ENCODE measurements at places on chromosomes 13 and 19.

DNA sequence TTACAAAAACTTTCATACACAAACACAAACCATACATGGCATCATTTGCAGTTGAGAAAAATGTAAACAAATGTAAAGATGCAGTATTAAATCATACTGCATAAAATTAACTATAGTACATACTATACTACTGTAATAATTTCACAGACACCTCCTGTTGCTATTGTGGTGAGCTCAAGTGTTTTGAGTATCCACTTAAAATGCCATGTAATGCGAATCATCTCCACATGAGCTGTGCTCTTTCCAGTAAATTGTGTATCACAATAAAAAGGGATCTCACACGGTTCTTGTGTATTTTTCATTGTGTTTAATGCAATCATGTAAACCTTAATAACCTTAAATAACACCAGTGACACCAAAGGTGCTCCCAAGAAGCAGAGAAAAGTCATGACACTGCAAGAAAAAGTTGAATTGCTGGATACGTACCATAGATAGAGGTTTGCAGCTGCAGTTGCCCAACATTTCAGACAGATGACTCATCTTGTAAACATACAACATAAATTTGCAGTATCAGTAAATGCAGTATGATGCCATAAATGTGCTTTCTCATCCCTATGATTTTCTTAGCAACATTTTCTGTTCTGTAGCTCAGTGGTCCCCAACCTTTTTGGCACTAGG lies 166.6 kb downstream of the RAP2A start:
- no peak overlapping the region for H3K27ac ChIP-seq
- H3K4me1 ChIP-seq, result no peaks in the 10 kb centered on the region
- no peaks in the 10 kb centered on the region for H3K36me3 ChIP-seq
- DNase-seq, result no peak
- no peak overlapping the region for H3K4me3 ChIP-seq

DNA sequence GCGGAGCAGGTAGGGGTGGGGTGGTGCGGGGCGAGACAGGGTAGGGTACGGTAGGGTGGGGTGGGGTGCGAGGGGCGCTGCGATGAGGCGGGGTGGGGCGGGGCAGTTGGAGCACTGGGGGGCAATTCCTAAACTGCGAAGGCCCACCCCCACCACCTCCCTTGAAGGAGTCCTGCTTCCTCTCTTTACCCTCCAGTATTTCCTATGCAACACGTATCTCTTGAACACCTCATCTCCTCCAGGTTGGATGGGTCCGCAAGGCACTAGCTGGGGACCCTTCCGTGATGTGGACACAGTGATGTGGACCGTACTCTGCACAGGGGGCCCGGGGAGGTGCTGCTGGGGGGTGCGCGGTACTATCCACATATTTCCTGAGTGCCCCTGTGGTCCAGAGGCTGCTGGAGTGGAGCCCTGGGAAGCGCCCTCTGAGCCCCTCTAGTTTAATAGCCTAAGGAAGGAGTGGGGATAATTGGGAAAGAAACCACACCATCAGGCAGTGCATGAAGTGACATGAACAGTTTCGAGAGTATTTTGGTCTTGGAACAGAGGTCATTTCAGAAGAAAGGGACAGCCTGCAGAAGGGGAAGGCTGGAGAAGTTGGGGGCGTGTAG lies 1.1 kb downstream of the IL17D start:
- H3K36me3 ChIP-seq, result no peaks in the 10 kb centered on the region
- peaks cover 4% of the 10 kb centered on the region for H3K4me1 ChIP-seq
- H3K27ac ChIP-seq, result peak overlapping the region; percentile 87

GRCh38 chr19:18450021-18450930 lies 12.3 kb upstream of the ISYNA1 start:
- no peaks in the 10 kb centered on the region for H3K27me3 ChIP-seq
- peaks cover 91% of the 10 kb centered on the region for H3K36me3 ChIP-seq
- peaks cover 23% of the 10 kb centered on the region for H3K4me1 ChIP-seq
- H3K27ac ChIP-seq, result no peak overlapping the region

DNA sequence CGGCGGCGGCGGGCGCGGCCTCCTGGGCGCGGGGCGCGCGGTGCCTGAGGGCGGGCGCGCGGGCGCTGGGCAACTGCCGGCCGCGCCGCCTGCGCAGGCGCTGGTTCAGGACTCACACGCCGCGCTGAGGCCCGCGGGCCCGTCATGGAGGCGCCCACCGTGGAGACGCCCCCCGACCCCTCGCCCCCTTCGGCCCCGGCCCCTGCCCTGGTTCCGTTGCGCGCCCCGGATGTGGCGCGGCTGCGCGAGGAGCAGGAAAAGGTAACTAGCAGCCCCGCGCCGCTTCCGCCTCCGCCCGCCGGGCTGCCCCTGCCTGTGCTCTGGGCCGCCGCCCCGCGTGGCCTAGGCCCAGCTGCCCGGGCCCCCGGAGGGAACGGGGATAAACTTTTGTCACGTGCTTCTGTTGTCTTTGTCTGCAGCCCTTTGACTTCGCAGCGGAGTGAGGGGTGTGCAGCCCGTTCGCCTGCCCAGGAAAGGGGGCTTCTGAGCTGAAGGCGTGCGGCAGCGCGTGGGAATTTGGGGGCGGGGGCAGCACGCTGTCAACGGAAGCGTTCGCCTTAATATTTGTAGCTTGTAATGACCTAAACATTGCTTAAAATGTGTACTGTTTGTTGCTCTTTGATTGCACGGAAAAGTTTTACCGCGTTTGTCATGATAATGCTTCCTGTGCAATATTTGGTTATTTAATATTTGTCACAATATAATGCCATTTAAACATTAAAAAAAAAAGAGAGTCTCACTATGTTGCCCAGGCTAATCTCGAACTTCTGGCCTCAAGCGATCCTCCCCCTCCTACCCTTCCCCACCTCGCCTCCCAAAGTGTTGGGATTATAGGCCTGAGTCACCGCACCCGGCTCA lies 594 bp downstream of the URI1 start:
- DNase-seq, result no peak
- H3K4me1 ChIP-seq, result peaks cover 12% of the 10 kb centered on the region
- peak overlapping the region; percentile 86 for H3K4me3 ChIP-seq
- peak overlapping the region; percentile 93 for H3K27ac ChIP-seq
- H3K36me3 ChIP-seq, result no peaks in the 10 kb centered on the region
- no peaks in the 10 kb centered on the region for H3K27me3 ChIP-seq

DNA sequence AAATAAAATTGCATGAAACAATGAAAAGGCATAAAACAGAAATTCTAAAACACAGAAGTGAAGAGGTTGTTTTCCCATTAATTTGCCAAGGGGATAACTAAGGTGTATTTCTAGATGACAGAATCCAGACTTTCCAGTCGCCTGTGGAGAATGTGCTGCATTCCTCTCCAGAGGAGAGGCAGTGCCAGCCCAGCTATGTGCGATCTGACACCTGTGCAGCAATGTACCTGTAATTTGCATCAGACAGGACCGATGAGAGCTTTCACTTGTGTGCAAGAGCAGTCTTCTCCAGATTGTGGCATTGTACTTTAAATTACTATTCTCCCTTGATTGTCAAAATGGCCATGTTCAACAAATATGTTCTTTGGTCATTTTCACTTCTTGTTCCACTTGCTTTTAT lies 1037.9 kb downstream of the EFNB2 start:
- H3K27ac ChIP-seq, result no peak overlapping the region
- H3K4me1 ChIP-seq, result no peaks in the 10 kb centered on the region
- no peaks in the 10 kb centered on the region for H3K36me3 ChIP-seq
- H3K4me3 ChIP-seq, result no peak overlapping the region
- no peak for DNase-seq
- no peaks in the 10 kb centered on the region for H3K27me3 ChIP-seq

- no peaks in the 10 kb centered on the region for H3K36me3 ChIP-seq
- no peak overlapping the region for H3K4me3 ChIP-seq
- DNase-seq, result no peak
- peaks cover 100% of the 10 kb centered on the region for H3K4me1 ChIP-seq
These were observed 8.9 kb downstream of the ACTN4 start for GRCh38 chr19:38656171-38656981.

- peak overlapping the region; percentile 91 for H3K27ac ChIP-seq
- H3K4me3 ChIP-seq, result peak overlapping the region; percentile 4
- no peaks in the 10 kb centered on the region for H3K27me3 ChIP-seq
- H3K4me1 ChIP-seq, result peaks cover 90% of the 10 kb centered on the region
- H3K36me3 ChIP-seq, result no peaks in the 10 kb centered on the region
- DNase-seq, result no peak
These were observed 60.9 kb upstream of the MED4 start for GRCh38 chr13:48155848-48156247.

DNA sequence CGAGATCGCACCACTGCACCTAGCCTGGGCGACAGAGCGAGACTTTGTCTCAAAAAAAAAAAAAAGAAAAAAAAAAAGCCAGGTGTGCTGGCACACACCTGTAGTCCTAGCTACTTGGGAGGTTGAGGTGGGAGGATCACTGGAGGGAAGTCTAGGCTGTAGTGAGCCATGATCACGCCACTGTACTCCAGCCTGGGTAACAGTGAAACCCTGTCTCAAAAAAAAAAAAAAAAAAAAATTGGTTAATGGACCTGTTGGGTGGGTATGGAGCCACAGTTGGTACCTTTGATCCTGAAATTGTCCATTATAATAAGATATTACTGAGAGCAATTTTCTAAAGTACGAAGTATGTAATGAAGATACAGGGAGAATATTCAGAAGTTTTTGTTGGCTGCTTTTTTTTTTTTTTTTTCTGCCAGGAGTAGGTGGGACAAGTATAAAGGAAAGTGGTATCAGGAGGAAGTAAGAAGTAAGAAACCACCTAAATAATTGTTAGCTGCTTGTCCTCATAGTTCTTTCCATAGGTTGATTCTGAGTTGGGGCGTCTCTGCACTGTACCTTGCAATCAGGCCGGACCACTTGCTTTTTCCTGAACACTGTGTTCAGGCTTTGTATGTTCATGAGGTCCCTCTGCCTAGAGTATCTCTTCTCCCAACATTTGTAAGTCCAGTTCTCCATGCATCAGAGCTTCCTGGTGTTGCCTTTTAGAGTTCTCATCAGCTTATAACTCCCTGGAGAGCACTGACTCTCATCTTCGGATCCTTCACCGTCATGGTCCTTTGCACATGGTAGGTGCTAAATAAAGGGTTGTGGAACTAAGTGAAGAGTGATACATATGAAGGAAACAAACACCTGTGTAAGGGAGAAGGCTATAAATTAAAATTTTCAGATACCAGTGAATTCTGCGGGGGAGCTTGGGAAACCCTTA lies 31.7 kb downstream of the ARHGAP35 start:
- no peaks in the 10 kb centered on the region for H3K36me3 ChIP-seq
- no peaks in the 10 kb centered on the region for H3K27me3 ChIP-seq
- H3K4me3 ChIP-seq, result no peak overlapping the region
- H3K27ac ChIP-seq, result no peak overlapping the region
- no peak for DNase-seq

- H3K27me3 ChIP-seq, result no peaks in the 10 kb centered on the region
- H3K4me1 ChIP-seq, result peaks cover under 1% of the 10 kb centered on the region
- H3K27ac ChIP-seq, result no peak overlapping the region
- no peak overlapping the region for H3K4me3 ChIP-seq
- DNase-seq, result no peak
These were observed 15.6 kb downstream of the PCID2 start for GRCh38 chr13:113192902-113193301.

- H3K36me3 ChIP-seq, result peaks cover 9% of the 10 kb centered on the region
- no peak for DNase-seq
- H3K4me3 ChIP-seq, result no peak overlapping the region
- H3K4me1 ChIP-seq, result peaks cover 14% of the 10 kb centered on the region
- no peak overlapping the region for H3K27ac ChIP-seq
- H3K27me3 ChIP-seq, result no peaks in the 10 kb centered on the region
These were observed 21.9 kb downstream of the FBXO17 start for GRCh38 chr19:38953677-38954076.

DNA sequence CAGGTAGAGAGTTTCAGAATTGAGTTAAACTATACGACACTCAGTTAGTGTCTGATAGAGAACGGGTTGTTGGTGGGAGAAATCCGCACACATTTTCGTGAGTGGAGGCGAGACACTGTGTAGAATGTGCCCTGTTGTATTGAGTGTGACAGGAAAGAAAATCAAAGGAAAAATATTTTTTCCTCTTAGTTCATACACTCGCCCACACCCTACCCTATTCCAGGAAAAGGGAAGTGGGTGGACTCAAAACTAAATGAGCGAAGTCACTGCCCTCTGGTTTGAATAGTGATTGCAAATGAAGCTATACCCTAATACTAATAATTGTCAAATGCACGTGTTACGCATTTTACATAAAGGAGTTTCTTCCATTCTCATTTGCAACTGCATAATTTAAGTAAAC lies 2.0 kb downstream of the ZNF347 start:
- peaks cover 19% of the 10 kb centered on the region for H3K4me1 ChIP-seq
- no peak overlapping the region for H3K27ac ChIP-seq
- no peak for DNase-seq
- no peaks in the 10 kb centered on the region for H3K27me3 ChIP-seq

All from esophagus squamous epithelium (tissue), 5 donors.